ENCODE measurements at places on chromosomes 7 and 10.

- DNase-seq, result peak; percentile 49
Observed at GRCh38 chr7:69674701-69675182, 76.5 kb downstream of the AUTS2 start.

- no peak for DNase-seq
Observed at GRCh38 chr10:79061441-79062315, 7.1 kb upstream of the ZMIZ1 start.

DNA sequence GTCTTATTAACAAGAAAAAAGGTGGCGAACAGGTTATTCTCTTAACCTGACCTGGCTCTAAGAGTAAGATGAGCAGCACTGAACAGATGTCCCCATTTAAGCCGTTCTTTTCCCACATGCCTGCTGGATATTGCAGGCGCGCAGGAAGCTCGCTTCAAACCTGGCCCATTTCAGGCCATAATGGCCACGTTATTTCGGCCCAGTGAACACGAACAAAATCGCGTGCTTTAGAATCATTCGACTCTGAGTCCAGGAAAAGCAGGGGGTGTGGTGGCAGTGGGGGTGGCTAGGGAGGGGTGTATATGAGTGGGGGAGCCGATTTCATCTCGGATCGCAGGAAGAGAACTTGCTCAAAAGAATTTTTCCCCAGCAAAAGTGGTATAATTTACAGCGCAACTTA lies 6.6 kb upstream of the SP8 start:
- DNase-seq, result no peak

GRCh38 chr7:116772423-116772863 lies 89.9 kb upstream of the CAPZA2 start:
- DNase-seq, result peak; percentile 96

DNA sequence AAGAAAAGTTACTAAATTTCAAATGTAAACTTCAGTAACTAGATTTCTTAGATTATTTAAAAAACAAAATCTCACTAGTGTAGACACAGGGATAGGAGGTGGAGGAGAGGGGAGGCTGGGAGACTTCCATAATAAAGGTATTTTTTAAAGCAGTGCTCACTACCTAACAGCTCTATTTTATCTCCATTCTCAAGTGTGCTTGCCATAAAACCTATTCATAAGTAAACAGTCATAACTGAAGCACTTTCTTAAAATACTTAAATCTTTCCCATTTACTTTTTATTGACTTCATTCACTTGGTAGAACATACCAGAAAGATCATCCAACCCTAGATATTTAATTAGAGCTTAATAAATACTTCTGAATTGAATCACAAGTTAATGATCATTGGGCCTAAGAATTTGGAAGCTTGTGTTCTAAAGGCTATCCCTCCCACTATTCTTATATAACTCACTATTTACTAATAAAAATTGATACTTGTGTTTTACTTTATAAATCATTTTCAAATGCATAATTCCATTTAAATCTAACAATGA lies 107.4 kb downstream of the SNX13 start:
- DNase-seq, result no peak

- no peak for DNase-seq
Observed at GRCh38 chr10:12382157-12382548, 32.8 kb downstream of the CAMK1D start.

GRCh38 chr10:54797636-54798321 lies 3.3 kb downstream of the PCDH15 start:
- no peak for DNase-seq

- no peak for DNase-seq
Observed at GRCh38 chr7:149644754-149645153, 128.6 kb downstream of the ZNF467 start.
